Effector memory CD4-positive, alpha-beta T cell (primary cell): ENCODE measurements at places on chromosomes 4 and X.

GRCh38 chr4:23163647-23164436 lies 471.1 kb downstream of the GBA3 start:
- no peak for DNase-seq

DNA sequence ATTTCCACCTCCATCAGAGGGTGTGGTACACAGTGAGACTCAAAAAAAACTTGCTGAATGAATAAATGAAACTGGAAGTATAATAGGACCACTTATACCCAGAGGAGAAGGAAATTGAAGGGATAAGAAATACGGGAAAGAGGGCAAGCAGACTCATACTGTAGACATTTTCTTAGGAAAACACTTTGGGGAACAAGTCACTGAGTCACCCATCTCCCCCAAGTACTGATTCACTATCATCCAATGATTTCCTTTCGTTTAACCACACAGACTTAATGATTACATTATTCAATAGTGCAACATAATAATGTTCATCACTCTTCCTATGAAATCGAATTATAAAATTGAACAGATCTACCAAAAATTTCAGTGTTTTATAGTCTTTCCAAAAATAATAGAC lies 97.1 kb downstream of the LDB2 start:
- no peak for DNase-seq

GRCh38 chr4:84441758-84442377 lies 57.2 kb downstream of the NKX6-1 start:
- no peak for DNase-seq

GRCh38 chr4:94722748-94723147 lies 35.0 kb upstream of the BMPR1B start:
- no peak for DNase-seq

GRCh38 chrX:15151267-15152186 lies 118.4 kb downstream of the ASB9 start:
- no peak for DNase-seq

DNA sequence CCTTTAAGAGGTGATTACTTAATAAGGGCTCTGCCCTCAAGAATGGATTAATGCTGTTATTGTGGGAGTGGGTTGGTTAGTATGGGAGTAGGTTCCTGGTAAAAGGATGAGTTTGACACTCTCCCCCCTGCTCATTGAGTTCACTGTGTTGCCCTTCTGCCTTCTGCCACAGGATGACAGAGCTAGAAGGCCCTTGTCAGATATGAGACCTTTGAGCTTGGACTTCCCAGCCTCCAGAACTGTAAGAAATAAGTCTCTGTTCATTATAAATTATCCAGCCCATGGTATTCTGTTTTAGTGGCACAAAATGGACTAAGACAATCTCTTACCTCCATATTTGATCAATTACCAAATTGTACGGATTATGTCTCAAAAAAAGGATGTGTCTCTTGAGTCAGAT lies 114.3 kb upstream of the NAP1L5 start:
- no peak for DNase-seq

DNA sequence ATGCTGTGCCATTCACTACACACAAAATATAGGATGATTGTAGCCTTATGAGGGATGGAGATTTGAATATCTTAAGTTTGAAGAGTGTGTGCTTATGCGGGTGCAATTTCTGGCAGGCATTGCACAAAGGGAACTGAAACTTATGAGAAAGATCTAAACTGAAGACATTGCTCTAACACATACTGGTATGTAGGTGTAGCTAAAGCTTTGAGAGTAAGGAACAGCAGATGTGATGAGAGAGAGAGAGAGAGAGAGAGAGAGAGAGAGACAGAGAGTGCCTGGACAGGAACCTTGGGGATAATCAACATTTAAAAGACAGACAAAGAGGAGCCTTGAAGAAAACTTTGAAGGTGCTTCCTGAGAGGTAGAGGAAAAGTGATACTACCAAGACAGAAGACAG lies 379.7 kb downstream of the SPRY1 start:
- no peak for DNase-seq

DNA sequence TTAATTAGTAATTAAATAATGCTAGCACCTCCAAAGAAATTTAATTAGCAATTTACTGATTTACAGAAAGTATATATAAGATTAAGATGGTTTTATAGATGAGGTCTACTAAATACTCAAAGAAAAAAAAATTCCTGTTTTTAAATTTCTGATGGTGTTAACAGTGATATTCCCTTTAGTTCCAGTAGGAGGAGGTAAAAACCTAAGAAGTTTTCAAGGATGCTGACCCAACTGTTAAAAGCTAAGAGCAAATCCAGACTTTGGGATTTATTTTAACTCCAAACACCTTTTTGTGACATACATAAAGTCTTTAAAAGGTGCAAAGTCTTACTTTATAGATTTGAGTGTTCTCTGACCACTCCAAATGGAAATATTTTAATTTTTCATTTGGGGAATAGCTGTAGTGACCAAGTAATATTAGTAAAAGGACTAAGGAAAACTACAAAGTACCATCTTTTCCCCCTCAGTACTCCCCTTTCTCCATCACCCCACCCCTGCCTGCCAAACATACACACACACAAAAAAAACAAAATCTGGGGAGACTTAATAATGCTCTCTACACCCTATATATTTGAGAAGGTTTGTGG lies 34.2 kb upstream of the CSN1S1 start:
- DNase-seq: no peak

- no peak for DNase-seq
Measured at GRCh38 chr4:147651563-147651962, 32.4 kb downstream of the PRMT9 start.

DNA sequence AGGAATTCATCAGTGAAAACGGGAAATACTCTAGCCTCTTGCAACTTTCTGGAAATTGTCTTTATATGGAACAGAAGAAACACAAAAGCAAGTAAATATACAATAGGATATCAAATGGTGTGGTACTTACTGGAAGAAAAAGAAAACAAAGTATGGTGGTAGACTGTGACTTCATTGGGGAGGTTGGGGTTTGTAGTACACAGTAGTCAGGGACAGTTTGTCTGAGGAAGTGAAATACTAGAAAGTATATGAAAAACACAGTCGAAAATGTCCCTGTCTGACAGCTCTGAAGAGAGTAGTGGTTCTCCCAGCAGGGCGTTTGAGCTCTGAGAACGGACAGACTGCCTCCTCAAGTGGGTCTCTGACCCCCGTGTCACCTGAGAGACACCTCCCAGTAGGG lies 390.0 kb upstream of the NWD2 start:
- no peak for DNase-seq

- no peak for DNase-seq
Measured at GRCh38 chrX:1294301-1295067, 25.9 kb downstream of the CSF2RA start.

- DNase-seq: no peak
Measured at GRCh38 chr4:128725405-128726055, 84.0 kb upstream of the JADE1 start.

GRCh38 chr4:185599553-185600243 lies 64.4 kb upstream of the PDLIM3 start:
- no peak for DNase-seq

DNA sequence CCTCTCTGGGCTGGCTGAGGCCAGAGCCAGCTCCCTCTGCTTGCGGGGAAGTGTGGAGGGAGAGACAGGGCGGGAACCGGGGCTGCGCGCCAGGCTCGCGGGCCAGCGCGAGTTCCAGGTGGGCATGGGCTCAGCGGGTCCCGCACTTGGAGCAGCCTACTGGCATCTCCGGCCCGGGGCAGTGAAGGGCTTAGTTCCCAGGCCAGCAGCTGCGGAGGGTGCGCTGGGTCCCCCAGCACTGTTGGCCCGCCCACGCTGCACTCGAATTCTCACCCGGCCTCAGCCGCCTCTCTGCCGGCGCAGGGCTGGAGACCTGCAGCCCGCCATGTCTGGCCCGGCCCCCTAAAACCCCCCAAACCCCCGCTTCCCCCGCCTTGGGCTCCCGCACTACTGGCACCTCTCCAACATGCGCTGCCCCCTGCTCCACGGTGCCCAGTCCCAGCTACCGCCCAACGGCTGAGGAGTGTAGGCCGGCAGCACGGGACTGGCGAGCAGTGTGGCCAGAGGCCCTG lies 33.8 kb upstream of the FAT4 start:
- no peak for DNase-seq

DNA sequence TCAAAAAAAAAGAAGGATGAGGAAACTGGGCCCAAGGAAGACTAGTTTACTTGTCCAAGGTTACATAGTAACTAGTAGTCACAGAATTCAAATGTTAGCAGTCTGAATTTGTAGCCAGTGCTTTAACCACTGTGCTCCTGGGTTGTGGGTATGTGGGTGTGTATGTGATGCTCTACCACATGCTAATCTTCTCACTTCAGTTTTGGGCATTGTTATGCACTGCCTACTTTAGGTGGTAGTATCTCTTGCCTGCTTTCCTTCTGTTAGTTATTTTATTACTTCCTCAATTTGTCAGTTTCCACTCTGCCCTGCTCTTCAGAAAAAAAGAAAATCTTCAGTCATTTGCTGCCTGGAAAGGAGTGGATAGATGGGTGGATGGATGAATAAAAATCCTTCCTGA lies 219.2 kb downstream of the RPA4 start:
- no peak for DNase-seq

DNA sequence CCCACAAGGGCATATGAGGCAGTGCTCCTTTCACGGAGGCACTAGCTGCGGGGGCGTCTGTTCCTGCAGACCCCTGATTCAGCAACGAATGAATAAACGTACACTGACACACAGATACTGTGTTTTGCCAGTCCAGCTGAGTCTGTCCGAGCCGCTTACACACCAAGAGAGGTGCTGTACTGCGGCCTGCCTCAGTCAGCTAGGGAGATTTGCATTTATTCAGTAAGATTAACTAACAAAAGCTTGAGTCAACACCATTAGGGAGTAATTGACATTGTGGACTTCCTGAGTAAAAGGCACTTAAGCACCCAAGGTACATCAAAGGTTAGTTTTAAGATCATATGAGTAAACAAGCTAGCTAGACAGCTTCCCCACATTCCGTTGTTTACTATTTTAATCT lies 31.0 kb upstream of the BEX4 start:
- no peak for DNase-seq

DNA sequence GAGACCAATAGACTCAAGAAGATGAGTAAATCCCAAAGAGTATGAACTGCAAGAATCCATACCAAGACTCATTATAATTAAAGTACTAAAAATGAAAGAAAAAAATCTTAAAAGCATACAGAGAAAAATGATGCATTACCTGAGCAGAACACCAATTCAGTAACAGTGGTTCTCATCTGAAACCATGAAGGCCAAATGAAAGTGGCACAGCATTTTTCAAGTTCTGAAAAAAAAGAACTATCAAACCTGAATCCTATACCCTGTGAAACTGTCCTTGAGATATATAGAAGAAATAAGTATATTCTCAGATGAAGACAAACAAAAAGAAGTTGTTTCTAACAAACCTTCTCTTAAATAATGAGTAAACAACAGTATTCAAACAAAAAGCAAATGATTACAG lies 39.6 kb upstream of the TMPRSS11A start:
- DNase-seq: no peak

- no peak for DNase-seq
Measured at GRCh38 chrX:100376576-100376975, 33.5 kb downstream of the PCDH19 start.

- DNase-seq: no peak
Measured at GRCh38 chr4:152988721-152989553, 52.8 kb downstream of the FHDC1 start.

GRCh38 chrX:101397779-101398178 lies 7.0 kb downstream of the RPL36A start:
- no peak for DNase-seq

DNA sequence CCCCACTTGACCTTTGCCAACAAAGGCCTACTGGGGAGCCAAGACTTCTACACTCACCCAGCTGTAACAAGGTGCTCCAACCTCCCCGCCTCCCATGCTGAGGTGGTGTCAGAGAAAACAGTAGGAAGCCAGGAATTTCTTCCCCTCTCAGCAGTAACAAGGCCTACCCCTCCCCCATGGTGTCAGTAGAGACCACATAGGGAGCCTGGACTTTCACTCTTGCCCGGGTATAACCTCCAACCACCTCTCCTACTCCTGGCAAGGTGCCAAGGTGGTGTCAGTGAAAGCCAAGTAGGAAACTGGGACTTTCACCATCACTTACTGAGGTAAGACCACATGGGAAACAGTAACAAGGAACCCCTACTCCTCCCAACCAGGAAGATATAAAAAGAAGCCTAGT lies 93.1 kb downstream of the SLC16A2 start:
- no peak for DNase-seq

GRCh38 chr4:52907510-52907909 lies 45.4 kb downstream of the RASL11B start:
- DNase-seq: no peak

DNA sequence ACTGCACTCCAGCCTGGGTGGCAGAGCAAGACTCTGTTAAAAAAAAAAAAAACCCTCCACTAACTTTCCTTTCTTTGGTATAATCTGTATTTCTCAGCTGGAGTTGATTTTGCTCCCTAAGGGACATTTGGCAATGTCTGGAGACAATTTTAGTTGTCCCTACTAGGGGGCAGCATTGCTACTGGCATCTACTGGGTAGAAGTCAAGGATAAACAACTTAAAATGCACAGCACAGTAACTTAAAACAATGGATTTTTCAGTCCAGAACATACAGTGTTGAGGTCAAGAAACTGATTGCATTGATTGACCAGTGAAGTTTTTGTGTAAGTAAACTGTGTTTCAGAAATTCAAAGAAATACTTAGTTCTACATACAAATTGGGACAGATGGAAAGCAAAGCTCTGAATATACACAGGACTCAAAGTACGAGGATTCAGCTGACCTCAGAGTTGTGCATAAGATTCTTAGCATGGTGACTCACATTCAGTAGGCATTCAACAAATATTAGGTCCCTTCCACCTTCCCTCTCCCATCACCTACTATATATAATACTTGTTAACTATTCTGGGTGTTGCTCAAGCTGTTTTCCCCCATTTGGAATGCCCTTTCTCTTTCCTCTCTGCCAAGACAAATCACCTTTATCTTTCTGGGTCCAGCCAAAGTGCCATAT lies 8.8 kb downstream of the DDX53 start:
- DNase-seq: no peak

DNA sequence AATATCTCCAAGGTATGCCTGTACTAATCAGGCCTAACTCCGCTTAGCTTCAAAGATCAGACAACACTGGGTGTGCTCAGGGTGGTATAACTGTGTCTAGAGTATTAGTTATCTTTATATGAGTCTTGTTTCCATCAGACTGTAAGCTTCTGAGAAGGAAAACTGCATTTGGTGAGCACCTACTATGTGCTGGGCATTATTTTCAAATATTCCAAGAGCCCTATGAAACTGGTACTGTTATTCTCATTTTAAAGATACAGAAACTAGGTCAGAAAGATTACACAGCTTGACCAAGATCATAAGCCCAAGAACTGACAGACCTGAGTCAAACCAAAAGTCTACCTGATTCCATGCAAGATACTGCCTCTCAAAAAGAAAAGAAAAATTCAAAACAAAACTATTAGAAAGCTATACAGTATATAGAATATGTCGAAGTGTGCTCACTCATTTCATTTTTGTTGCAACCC lies 44.4 kb downstream of the LRBA start:
- DNase-seq: no peak

- DNase-seq: no peak
Measured at GRCh38 chr4:71184195-71184781, 154.5 kb upstream of the SLC4A4 start.
